ENCODE measurements at places on chromosomes 5 and 9.

DNA sequence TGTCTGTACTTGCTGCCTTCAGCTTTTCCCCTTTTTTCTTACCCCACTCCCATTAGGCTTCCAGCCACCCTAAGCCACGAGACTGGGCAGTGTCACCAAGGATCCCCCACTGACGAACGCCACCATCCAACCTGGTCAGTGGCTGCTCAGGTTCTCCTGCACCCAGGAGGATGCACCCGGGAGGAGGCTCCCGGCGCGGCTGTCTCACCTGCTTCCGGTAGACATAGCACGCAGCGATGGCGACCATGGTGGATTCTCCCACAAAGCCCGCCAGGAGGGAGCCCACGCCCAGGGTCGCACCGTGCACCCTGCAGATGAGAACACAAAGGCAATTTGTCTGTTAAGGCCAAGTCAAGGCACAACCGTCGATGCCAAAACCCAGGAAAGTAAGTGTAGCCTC is 48.1 kb downstream of the OTULIN start:
- DNase-seq = no peak

- no peak for DNase-seq
These were observed 63.3 kb downstream of the TMEM38B start for GRCh38 chr9:105757496-105758251.

DNA sequence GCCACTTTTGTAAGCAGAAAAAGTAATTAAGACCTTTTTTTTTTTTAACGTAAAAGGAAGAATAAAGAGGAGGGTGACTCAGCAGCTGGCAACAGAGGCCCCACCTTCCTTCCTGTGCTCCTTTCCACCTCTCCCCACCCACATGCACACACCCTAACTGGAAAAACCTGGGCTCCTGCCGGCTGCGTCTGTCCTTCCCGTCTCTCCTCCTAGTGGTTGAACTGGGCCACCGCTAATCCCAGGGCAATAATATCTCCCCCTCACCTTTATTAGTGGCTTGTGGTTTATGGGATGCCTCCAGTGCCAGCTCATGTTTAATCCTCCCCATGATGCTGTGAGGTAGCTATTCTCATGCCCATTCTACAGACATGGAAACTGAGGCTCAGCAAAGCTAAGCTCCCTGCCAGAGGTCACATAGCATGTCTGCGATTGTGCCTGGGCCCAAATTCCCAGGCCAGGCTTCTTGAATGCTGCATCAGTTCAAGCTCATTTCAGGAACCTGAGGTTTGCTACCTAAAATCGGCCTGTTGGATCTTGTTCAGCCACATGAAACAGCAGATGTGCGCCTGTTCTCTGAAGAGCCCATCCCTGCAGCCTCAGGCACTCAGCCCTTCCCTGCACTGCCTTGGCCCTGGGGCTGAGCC is 60.9 kb upstream of the IL17B start:
- no peak for DNase-seq

DNA sequence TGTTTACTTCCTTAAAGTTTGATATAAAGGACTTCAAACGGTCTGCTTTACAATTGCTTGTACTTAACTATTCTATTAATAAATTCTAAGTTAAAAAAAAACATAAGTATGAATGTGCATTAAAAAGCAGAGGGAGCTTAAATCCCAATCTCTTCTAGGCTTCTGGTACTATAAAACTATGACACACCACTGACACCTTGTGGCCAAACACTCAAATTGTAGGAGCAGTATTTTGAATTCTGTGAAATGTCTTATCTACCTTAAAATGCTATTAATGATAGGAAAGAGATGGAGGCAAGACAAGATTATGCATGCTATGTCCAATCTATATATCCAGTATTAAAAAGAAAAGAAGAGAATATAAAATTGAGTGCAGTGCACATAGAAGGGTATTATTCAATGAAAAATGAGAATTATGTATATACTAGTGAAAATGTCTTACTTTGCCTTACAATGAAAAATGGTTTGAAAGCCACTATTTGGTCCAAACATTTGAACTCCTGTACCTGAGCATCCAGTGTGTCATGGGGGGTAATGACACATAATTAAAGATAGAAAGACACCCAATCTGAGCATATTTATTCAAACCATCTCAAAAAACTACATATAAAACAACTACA is 87.6 kb downstream of the ERP44 start:
- DNase-seq = peak; percentile 37

DNA sequence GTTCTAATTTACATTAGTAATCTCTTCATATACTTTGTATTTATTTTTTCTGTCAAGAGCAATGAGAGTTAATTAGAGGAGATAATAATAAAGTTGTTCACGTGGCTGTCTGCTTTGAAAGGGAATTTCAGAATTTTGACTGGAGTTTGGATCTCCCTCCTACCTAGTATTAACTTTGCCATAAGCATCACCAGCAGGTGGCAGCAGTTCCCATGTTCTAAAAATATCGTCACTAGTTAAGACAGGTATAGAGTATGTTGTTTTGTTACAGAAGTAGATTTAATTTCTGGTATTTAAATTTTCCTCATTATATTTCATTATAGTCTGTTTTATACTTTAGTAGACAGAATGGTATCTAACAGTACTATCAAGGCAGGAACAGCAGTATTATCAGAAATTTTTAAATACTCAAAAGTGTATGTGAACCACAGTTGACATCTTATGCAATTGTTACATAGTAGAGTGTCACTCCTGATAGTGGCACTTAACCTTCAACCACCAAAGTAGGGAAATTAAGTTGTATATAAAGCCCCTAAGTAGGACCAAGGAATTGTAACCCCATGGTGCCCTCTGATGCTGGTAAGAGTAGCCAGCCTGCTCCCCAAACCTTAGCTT is 20.4 kb downstream of the GNPDA1 start:
- peak; percentile 40 for DNase-seq

- DNase-seq = no peak
These were observed 39.7 kb downstream of the PHF2 start for GRCh38 chr9:93616044-93616443.

- no peak for DNase-seq
These were observed 49.7 kb downstream of the VAV2 start for GRCh38 chr9:133942206-133942975.

- no peak for DNase-seq
These were observed 20.4 kb downstream of the AUH start for GRCh38 chr9:91341258-91341746.
